ENCODE measurements at places on chromosomes 16 and 17.
A peak's percentile ranks its signal among the peaks of the same experiment; 100 is the strongest.

- DNase-seq, result no peak
Measured at GRCh38 chr17:72682605-72683004, 409.9 kb downstream of the SLC39A11 start.

GRCh38 chr17:49994085-49995054 is 654 bp downstream of the DLX3 start:
- no peak for DNase-seq

DNA sequence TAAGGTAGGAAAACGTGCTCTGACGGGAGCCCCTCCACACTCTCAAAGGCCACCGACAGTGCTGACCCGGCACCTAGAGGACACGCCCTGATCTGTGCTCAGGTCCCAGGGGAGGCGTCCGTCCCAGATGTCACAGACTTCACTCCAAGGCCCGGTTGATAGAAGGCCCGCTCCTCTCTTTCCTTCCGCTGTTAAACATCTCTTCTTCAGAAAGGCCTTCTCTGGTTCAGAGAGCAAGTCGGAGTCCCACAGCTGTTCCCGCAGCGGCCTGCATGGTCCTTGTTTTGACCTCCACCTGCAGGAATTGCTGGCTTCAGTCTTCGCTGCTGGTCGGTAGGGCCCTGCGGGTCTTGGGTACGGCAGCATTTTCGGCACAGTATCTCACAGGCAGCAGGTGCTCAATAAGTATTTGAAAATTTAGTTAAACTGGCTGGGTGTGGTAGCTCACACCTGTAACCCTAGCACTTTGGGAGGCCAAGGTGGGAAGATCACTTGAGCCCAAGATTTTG is 88.5 kb downstream of the MRC2 start:
- no peak for DNase-seq

- no peak for DNase-seq
Measured at GRCh38 chr17:77667478-77667877, 291.0 kb upstream of the TNRC6C start.

DNA sequence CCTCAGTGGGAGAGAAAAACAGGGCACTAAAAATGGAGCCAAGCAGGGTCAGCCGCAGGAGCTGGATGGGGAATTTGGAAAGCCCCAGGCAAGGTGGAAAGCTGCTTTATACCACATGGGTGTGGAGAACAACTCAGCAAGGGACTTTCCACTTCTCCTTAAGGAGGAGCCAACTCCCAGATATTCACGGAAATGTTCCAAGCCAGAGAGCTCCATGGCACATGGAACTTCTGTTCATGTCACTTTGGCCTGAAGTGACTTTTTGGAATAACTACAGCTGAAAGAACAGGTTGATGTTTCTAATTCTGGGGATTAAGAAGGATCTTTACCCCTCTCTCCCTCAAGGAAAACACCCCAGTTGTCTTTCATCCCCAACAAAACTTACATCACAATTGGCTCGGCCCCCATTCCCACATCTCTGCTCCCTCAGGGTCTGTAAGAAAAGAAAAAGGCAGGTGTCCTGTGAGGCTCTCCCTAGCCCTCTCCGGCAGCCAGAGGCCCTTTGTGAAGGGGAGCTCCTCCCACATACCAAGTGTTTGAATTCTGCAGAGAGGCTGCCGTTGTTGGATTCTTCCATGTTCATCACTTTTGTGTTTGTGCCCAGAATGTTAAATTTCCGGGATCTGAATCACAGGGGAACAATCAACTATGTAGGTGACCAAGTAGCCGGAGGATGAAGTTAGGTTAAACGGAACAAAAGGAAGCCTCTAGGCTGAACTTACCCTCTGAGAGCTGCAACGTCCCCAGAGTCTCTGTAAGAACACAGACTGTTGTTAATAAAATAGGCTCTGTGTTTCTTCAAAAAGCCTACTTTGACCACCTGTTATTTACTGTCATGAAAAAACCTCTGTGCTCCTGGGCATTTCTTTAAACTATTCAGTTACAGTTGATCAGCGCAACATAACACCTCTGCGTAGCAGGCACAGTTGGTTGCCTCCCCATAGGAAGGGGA is 41.0 kb downstream of the STAT5A start:
- no peak for DNase-seq

GRCh38 chr16:19583665-19584300 is 28.3 kb downstream of the VPS35L start:
- DNase-seq, result peak; percentile 29

- no peak for DNase-seq
Measured at GRCh38 chr17:67642488-67642887, 75.2 kb upstream of the NOL11 start.

GRCh38 chr17:59520251-59520650 is 45.2 kb upstream of the DHX40 start:
- no peak for DNase-seq

- no peak for DNase-seq
Measured at GRCh38 chr16:50996166-50996829, 154.8 kb downstream of the SALL1 start.

- DNase-seq, result no peak
Measured at GRCh38 chr16:59432276-59432675, 698.2 kb upstream of the GOT2 start.

GRCh38 chr17:36940313-36941264 is 3.3 kb downstream of the LHX1 start:
- DNase-seq, result no peak

- peak; percentile 72 for DNase-seq
Measured at GRCh38 chr16:29680180-29680598, 1.2 kb downstream of the QPRT start.

GRCh38 chr16:1828645-1829410 is 1.8 kb downstream of the FAHD1 start:
- no peak for DNase-seq

GRCh38 chr17:40260528-40260927 is 27.2 kb upstream of the CDC6 start:
- DNase-seq, result no peak

- DNase-seq, result no peak
Measured at GRCh38 chr17:60067871-60068270, 10.8 kb downstream of the HEATR6 start.

DNA sequence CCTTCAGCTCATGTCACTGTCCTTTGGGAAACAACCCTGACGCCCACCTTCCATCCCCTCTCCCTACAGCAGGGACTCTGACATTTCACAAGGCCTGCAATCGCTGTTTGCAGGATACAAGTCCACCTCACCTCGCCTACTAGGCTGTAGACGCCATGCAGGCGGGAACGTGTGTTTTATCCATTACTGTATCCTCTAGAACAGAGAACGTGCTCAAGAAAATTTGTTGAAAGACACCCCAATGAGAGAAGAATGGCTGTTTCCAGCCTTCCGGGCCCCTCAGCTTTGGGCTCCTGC is 1.5 kb upstream of the TTYH2 start:
- no peak for DNase-seq

DNA sequence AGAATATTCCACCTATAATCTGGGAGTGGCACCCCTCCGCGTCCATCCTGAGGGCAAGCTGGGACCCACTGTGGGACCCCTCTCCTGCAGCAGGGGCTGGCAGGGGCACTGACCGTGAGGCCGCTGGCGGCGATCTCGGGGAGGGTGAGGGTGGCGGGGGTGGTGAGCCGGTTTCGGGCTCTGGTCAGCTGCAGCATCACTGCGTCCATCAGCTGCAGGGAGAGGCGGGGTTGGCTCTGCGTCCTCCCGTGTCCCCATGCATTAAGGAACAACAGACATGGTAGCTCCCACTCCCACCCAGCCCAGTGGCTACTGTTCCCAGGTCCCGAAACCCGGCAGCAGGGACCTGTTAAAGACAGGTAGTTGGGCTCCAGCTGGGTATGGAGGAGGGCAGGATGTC is 3.3 kb downstream of the SMIM22 start:
- no peak for DNase-seq

- no peak for DNase-seq
Measured at GRCh38 chr16:57297856-57298255, 13.4 kb upstream of the PLLP start.

- no peak for DNase-seq
Measured at GRCh38 chr17:51391982-51392654, 131.8 kb downstream of the UTP18 start.

GRCh38 chr17:31068291-31068690 is 26.5 kb upstream of the NF1 start:
- no peak for DNase-seq

DNA sequence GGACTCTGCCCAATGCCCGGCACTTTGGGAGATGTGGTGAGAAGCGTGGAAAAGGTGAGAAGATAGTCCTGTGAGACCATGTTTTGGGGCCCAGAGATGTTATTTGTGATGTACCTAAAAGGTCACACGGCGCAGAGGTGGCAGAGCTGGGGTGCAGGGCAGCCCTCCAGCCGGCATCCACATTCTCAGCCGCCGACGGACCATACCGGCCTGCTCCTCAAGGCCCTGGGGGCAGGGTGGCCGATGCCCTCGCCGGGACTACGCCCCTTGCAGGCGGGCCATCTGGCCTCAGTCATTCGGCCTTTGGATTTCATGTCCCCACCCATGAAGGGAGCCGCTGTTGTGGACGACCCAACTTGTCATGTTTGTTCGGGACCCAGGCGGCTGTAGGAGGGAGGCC is 131.4 kb upstream of the GSE1 start:
- no peak for DNase-seq

DNA sequence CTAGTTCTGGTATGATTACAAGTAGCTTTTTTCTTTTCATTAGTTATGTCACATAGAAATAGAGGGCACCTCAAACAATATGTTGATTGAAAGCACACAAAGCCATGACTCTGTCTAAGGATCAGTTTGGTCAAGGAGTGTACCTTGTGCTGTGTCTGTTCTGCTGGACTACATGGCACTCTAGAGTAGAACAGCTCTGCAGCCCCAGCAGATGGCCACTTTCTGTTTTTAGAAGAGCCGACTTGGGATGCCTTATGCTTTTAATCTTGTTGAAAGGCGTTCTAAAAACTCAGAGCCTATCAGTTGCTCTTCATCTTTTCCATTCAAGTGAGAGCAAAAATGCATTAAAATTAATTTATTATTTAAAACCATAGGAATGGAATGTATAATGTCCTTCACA is 49.3 kb upstream of the CA10 start:
- no peak for DNase-seq

DNA sequence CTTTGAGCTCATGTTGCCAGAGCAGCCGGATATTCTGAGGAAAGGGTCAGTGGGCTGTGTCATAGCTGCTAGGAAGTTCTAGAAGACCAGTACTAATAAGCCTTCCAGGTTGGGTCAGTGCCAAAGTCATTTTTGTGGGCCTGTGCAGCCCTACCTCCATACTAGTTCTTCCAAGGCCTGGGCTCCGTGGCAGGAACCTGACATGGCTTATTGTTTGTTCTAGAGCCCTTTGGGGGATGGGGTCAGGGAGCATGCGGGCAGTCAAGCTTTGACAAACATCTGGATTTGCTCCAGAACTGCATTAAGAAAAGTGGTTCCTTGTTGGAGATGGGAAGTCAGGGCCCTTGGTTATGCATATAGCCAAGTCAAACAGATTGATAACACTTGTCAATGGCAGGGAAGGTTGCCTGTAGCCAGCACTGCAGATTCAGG is 7.6 kb downstream of the ALKBH5 start:
- DNase-seq, result peak; percentile 65

DNA sequence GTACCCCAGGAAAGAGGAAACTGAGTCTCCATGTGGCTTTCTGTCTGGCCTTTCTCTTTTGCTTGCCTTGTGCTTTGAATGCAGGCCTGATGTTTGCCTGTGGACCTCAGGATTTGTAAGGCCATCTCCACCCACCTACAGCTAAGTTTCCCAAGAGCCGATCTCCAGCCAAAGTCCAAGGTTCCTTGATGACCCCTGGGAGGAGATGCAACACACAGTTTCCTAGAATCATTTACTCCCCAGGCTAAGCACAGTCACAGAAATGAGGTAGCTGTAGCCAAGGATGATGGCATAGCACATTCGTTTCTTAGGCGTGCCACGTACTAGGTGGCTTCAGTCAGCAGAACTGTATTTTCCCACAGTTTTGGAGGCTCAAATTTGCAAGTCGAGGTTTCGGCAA is 595.4 kb downstream of the MAF start:
- DNase-seq, result no peak

- DNase-seq, result no peak
Measured at GRCh38 chr17:64020056-64020766, at the start of gene ICAM2. Gene ICAM2, minus strand, starts transcription at chr17:64020633. Its CDS starts 13,942 bp downstream, at chr17:64006691.

DNA sequence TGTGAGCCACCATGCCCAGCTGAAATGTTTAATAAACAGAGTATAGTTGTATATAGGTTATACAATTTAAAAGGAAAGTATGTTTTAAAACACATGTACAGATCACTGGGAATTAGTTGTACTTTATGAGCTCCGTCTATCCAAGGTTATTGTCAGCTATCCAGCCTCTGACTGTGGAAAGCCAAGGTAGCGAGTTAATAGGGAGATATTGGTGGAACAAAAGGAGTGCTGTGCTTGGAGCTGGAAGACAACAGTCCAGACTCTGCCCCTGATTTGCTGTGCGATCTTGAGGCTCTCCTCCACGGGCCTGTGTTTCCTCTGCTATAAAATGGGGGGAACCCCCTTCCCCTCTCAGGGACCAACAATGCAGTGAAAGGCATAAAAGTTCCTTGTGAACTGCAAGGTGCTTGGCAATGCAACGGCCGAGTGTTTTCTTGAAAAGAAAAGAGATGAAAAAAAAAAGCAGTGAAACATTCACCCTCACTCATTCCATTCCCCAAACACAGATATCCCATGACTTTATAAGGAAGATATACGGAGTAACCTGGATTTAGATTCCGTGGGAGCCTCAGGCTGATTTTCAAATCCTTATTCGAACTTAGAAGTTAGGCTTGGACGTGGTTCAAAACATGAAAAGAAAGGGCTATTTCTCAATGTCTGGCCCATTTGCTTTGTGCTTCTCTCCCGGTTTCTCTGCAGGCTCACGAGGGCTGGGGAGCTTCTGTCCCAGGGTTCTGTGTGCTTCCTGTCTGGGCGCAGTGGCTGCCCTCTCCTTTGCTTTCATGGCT is 34.1 kb downstream of the CUEDC1 start:
- DNase-seq, result no peak

- DNase-seq, result no peak
Measured at GRCh38 chr16:70529051-70529777, 5.6 kb downstream of the SF3B3 start.

- no peak for DNase-seq
Measured at GRCh38 chr17:79826204-79826680, 13.0 kb downstream of the CBX4 start.
